Stimulated activated CD8-positive, alpha-beta memory T cell treated with anti-CD3 and anti-CD28 coated beads, Interleukin-4, amount 100 ng/mL, for 4 hours (primary cell): ENCODE measurements at places on chromosomes 5 and 9.

GRCh38 chr5:172902497-172903472 lies 56.4 kb upstream of the RPL26L1 start:
- DNase-seq: no peak

DNA sequence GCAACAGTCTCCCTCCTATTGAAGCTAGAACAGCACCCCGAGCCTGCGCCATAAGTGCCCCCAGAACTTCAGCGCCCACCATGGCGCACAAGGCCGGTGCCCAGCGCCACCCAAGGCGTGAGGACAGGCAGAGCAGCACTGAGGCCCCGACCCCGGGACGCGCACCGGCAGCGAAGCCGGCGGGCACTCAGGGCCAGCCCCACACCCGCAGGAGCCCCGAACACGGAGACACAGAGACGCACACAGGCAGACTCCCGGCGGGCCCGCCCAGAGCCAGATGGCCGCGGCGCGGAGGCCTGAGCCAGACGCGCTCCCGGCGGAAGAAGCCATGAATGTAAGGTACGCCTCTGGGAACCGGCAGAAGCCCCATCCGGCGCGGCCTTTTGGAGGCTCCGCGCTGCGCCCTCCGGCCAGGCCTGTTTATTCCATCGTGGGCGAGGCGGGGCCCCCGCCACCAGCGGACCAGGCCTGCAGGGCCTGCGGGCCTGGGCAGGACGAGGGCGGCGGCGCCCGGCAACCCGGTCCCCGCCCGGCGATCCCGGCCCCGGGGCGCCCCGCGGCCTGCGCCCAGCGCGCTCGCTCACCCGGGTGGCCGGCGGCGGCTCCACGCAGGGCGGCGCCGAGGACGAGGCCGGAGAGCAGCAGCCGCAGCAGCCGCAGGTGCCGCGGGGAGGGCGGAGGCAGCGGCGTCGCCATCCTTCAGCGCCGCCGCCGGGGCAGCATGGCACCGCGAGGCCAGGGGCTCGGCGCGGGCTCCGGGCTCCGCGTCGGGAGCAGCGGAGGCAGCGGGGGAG lies 486 bp downstream of the NPDC1 start:
- no peak for DNase-seq

DNA sequence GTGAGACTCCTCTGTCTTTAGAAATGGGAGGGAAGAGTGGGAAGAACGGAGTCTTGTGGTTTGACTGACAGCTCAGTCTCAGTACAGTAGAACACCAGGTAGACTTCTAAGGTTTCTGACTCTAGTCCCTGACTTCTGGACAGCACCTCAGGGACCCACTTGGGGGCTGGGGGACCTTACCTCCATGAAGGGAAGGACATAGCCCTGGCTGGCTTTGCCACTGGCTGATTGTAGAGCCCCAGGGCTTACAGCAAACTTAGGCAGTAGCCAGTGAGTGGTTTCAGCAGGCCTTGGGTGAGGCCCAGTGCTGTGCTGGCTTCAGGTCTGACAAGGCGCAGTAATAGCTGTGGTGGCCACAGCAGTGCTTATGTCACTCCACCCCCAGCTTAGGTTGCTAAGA lies 290.0 kb upstream of the PRR16 start:
- DNase-seq: no peak

DNA sequence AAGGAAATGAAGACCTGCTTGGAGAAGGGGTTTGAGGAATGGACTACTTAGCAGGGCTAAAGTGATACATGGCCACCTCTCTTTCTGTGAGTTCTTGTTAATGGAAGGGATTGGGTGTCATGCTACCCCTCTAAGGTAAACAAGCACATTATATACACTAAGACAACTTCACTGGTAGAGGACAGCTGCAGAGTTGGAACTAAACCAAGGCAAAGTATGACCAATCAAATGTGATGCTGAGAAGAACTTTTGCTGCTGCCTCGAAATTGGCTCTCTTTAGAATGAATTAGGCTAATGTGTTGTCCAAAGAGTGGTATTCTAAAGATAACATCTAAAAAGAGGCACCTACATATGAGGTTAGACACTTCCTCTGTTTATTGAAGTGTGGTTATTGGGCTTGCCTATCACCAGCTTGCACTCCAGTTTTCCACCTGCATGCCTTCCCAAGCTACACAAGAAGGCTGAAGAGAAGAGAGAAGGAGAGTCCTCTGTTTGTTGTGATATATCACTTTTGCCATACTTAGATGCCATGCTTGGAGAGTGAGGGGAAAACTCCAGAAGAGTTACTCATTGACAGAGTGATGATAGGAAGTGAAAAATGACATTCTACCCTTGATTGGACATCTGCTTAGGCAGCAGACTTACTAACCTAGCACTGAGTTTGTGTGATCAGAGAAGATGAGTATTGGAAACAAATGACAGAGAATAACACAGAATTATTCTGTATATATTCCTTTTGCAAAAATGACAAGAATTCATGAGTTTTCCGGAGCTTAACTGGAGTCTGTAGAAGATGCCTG lies 536.1 kb downstream of the ZNF608 start:
- no peak for DNase-seq

DNA sequence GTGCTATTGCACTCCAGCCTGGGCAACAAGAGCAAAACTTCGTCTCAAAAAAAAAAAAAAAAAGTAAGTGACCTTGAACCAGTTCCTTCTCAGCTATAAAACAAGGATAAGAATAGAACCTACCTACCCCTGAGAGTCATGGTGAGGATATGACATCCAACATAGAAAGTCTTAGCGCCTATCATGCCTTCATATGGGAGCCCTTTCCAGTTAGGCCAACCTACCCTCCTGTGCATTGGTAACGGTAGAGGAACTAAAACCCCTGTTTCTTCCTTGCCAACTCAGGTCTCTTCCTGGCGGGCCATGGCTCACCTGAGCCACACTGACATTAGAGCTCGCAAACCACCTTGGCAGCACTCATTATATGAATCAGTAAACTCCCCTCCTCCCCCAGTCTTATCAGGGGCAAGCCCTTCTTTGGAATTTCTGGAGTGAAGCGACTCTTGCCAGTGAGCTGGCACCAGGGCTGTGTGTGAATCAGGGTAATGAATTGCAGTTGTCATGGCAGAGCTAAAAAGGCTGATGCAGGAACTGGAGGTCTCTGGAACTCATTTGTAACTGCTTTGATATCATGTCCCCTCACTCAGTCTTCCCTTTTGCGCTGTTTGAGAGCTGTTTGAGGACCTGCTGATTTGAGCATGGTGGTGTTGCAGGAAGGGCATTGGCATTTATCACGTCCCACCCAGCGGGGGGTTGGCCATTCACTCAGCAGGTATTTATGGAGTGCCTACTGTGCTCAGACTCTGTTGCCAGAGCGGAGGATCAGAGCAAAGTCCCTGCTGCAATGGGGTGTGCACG lies 10.3 kb downstream of the WWC1 start:
- DNase-seq: no peak

GRCh38 chr9:2017331-2018161 lies 2.4 kb downstream of the SMARCA2 start:
- peak; percentile 35 for DNase-seq

GRCh38 chr5:102666164-102666946 lies 88.8 kb upstream of the PAM start:
- DNase-seq: no peak

- no peak for DNase-seq
Observed at GRCh38 chr9:135618866-135619598, 20.3 kb downstream of the GLT6D1 start.

GRCh38 chr5:8561224-8561840 lies 692.4 kb downstream of the MTRR start:
- DNase-seq: no peak

GRCh38 chr5:148482196-148482595 lies 98.4 kb downstream of the FBXO38 start:
- no peak for DNase-seq

- no peak for DNase-seq
Observed at GRCh38 chr5:138757061-138757776, 4.0 kb downstream of the CTNNA1 start.

GRCh38 chr9:89467278-89467625 lies 30.7 kb downstream of the SEMA4D start:
- DNase-seq: no peak

DNA sequence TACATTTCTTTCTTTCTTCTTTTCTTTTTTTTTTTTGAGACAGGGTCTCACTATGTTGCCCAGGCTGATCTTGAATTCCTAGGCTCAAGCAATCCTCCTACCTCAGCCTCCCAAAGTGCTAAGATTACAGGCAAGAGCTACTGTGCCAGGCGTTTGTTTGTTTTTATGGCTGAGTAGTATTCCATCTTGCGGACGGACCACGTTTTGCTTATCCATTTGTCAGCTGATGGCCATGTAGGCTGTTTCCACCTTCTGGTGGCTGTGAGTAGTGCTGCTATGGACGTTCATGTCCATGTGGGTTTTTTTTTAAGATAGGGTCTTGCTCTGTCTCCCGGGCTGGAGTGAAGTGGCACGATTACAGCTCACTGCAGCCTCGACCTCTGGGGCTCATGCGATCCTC lies 2.5 kb downstream of the DOK3 start:
- DNase-seq: no peak

GRCh38 chr5:126044111-126044668 lies 379.0 kb upstream of the GRAMD2B start:
- no peak for DNase-seq

- no peak for DNase-seq
Observed at GRCh38 chr9:93223260-93224180, 39.6 kb downstream of the WNK2 start.

DNA sequence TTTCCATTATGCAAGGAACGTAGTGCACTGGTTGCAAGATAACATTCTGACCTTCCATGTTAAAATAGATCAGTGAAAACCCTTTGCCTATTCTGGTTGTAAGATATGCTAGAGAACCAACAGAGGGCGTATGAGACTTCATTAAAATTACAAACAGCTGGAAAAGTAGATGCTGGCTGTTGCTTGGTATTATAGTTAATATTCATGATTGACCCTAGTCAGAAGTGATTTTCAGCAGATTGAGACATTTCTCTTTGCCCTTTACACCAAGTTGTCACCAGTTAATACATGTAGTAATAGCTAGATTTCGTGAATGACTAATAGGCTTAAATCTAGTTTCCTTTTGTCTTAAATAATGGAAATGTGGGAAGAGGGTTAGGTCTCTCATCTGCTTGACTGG lies 13.8 kb upstream of the FGF18 start:
- DNase-seq: no peak

- DNase-seq: no peak
Observed at GRCh38 chr9:100455470-100455869, 17.5 kb upstream of the TMEFF1 start.

- DNase-seq: no peak
Observed at GRCh38 chr9:99008203-99008602, 64.5 kb downstream of the COL15A1 start.

GRCh38 chr5:176994460-176995121 lies 12.0 kb downstream of the UIMC1 start:
- no peak for DNase-seq

- no peak for DNase-seq
Observed at GRCh38 chr9:26169708-26170107, 491.5 kb upstream of the TUSC1 start.

GRCh38 chr9:106675780-106676179 lies 187.2 kb upstream of the ZNF462 start:
- DNase-seq: no peak

- no peak for DNase-seq
Observed at GRCh38 chr5:77031891-77032290, 1.7 kb downstream of the AGGF1 start.

- no peak for DNase-seq
Observed at GRCh38 chr9:127201071-127201541, 63.5 kb upstream of the GARNL3 start.

DNA sequence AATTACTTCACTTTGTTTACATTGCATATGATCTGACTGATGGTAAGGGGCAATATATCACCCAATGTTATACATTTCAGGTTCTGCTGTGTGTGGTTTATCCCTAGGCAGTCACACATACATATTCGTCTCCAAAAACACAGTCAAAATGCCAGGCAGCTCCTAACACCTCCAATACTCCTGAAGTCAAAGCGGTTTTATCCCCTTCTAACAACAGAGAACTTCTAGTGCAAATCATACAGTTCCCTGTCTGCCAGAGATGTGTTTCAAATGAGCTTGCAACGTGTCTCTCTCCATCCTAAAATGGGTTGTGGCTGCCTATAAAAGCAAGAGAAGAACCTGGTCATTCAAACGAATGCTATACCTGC lies 328.9 kb downstream of the ELAVL2 start:
- DNase-seq: no peak

GRCh38 chr5:148457183-148457620 lies 73.4 kb downstream of the FBXO38 start:
- no peak for DNase-seq

DNA sequence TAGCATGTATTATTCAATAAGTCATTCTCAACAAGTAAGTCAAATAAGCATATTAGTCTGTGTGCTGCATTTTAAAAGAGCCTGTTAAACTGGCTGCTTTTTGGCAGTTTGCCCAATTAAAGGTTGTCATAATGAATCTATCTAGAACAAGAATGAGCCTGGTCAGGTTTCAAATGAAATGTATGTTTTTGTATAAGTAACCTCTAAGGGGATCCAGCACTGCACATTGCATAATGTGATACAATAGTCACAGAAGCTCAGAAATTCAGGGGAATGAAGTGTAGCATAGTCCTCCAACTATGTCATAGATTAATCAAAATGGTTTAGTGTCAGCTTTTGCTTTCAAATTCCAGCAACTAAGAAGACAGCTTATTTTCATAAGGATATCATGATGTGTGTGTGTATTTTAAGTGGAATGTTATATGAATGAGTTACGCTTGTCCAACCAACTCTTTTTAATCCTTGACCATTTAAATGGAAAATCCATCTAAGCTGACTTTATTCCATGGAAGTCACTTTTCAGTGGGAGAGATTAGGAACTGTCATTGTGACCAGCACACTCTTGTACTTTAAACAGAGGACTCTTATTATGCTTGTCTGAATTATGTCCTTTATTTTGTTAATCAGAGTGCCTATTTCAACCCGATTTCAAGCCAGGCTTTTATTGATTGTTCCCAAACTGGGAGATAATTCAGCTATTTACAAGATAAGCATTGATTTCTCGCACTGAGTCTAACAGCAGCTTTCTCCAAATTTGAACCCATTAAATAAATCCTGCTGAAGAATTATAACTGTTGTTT lies 283.9 kb upstream of the ADAMTSL1 start:
- DNase-seq: no peak

DNA sequence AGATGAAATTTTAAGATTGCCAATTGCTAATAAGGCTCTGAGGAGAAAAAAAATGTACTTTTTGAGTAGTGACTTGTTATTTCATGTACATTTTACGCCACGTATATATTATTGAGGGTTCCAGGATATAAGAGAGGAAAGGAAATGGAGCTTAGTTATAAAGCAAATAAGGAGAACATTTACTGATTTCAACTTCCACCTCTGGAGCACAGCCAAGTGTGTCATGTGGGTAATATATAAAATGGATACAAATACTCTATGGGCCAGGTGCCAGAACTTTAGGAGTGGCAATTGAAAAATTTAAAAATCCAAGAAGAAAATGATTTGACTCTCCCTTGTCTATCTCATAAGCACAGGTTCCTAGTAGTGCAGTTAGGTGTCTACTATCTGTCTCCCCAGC lies 45.0 kb upstream of the VLDLR start:
- DNase-seq: no peak

- DNase-seq: no peak
Observed at GRCh38 chr9:37146410-37146809, 26.0 kb downstream of the ZCCHC7 start.
